ENCODE measurements at places on chromosomes 13 and 19. TPM values are rescaled to one million over a fixed set of nuclear protein-coding genes. Genes with fewer than 3 reads are reported as not detected.

GRCh38 chr19:46030812-46031550, 8.1 kb upstream of the PGLYRP1 start:
- no peaks in the 10 kb centered on the region for H3K4me1 ChIP-seq
- no peak for DNase-seq
- no peaks in the 10 kb centered on the region for H3K36me3 ChIP-seq

DNA sequence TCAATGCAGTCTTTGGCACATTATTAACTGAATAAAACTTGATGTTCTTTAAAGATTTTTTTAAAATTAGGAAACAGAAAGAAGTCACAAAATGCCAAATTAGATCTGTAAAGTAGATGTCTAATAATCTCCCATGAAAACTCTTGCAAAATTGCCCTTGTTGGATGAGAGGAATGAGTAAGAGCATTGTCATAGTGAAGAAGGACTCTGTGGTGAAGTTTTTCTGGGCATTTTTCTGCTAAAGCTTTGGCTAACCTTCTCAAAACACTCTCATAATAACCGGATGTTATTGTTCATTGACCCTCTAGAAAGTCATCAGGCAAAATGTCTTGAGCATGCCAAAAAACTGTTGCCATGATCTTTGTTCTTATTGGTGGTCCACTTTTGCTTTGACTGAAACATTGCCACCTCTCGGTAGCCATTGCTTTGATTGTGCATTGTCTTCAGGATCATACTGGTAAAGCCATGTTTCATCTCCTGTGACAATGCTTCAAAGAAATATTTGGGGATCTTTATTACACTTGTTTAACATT, 549.3 kb downstream of the LIG4 start:
- H3K27ac ChIP-seq = no peak overlapping the region
- no peaks in the 10 kb centered on the region for H3K4me1 ChIP-seq
- no peak for DNase-seq
- H3K27me3 ChIP-seq = no peaks in the 10 kb centered on the region
- H3K36me3 ChIP-seq = no peaks in the 10 kb centered on the region

GRCh38 chr13:88945793-88946192, 1274.6 kb downstream of the SLITRK5 start:
- DNase-seq = no peak
- no peaks in the 10 kb centered on the region for H3K36me3 ChIP-seq
- no peak overlapping the region for H3K4me3 ChIP-seq
- no peak overlapping the region for H3K27ac ChIP-seq

DNA sequence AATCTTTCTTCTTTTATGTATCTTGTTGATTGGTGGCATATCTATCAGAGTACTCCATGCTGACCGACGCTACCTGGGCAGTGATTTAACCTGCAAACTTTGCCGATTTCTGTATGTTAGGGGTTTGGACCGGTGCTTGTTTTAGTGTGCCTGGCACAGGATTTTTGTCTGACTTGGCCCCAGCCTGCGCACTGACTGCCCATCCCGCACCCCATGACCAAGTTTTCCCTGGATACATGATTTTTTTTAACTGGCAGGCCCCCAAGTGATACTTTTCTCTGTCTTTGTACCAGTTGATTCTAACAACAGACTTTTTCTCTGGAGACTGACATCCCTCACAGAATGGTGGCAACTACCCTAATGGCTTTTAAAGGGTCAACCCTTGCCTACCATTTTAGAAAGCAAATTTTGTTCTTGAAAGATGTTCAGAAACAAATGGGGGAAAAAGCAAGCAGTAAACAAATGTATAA, 69.0 kb upstream of the C1QTNF9B start:
- H3K4me1 ChIP-seq = no peaks in the 10 kb centered on the region
- no peak for DNase-seq
- peak overlapping the region; percentile 10 for H3K4me3 ChIP-seq
- no peaks in the 10 kb centered on the region for H3K36me3 ChIP-seq
- H3K27ac ChIP-seq = peak overlapping the region; percentile 16
- no peaks in the 10 kb centered on the region for H3K27me3 ChIP-seq

DNA sequence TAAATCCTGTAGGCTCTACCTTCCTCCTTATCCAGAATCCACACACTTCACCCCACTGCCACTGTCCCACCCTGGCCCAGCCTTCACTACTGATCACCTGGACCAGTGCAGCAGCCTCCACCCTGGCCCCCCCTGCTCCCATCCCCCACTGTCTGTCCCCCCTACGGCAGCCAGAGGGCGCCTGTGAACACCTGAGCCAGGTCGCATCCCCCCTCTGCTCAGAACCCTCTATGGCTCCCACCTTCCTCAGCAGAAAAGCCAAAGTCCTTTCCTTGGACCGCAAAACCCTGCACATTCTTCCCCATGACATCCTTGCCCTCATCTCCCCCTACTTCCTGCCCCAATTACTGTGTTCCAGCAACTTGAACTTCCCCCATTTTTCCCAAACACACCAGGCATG, 20.6 kb downstream of the ELAVL3 start:
- H3K27ac ChIP-seq = no peak overlapping the region
- peaks cover 8% of the 10 kb centered on the region for H3K27me3 ChIP-seq
- H3K4me1 ChIP-seq = no peaks in the 10 kb centered on the region
- H3K4me3 ChIP-seq = no peak overlapping the region
- no peaks in the 10 kb centered on the region for H3K36me3 ChIP-seq

DNA sequence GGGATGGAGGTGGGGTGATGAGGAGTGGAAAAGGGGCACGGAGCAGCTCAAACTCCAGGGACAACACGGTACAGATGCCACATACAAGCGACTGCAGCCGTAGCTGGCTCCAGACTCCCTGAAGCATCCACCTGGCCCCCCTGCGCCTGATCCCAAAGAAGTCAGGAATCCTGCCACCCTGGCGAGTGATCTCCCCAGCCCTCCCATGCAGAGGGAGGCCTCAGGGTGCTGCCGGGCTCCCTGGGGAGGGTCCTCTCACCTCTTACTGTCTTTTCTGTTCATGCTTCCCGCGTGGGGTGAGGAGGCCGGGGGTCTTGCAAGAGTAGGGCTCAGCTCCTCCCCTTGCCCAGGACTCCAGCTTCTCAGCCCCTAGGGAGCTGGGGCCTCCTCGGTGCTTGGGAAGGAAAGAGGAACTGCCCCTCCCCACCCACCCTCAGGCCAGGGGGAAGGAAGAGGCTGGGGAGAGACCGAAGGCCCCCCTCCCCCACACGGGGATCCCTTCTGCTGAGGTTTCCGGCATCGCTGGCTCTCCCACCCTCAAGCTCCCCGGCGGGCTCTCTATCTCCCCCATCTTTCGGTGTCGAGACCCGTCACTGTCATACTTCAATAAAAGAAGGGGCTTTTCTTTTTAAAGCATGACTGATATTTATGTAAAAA, at the start of gene RASGRP4:
Gene RASGRP4, minus strand, starts transcription at position 410 of the 657 bp plus-strand sequence. Its CDS starts 128 bp downstream, at position 282.
- DNase-seq = peak; percentile 57
- no peaks in the 10 kb centered on the region for H3K4me1 ChIP-seq
- H3K27me3 ChIP-seq = no peaks in the 10 kb centered on the region
- no peak within 1 kb of the TSS for H3K27ac ChIP-seq

- no peaks in the 10 kb centered on the region for H3K4me1 ChIP-seq
- no peak overlapping the region for H3K4me3 ChIP-seq
- H3K36me3 ChIP-seq = no peaks in the 10 kb centered on the region
- DNase-seq = peak; percentile 29
- H3K27ac ChIP-seq = no peak overlapping the region
Observed at GRCh38 chr19:27744926-27745768, 1467.8 kb downstream of the UQCRFS1 start.

DNA sequence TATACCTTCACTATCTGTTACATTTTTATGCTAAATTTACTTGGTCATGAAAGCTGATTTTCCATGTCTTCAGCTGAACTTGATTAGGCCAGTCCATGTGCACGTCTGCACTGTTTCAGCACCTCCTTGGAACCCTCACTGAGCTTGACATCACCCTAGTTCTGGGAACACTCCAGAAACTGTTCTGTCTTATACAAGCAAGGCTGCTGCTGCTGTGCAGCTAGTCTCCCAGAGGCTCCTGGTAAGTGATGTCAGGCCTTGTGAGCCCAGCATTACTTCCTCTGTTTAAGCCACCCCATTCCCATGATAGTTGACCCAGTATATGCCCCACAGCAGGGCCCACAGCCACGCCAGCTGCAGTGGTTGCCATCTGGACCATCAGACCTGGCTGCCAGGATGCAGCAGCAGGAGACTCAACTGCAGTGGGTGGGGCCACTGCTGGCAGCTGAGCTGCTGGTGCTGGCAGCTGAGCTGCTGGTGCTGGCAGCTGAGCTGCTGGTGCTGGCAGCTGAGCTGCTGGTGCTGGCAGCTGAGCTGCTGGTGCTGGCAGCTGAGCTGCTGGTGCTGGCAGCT, 90.5 kb upstream of the AKAP11 start:
- no peak overlapping the region for H3K4me3 ChIP-seq
- no peak overlapping the region for H3K27ac ChIP-seq
- H3K36me3 ChIP-seq = peaks cover 13% of the 10 kb centered on the region
- DNase-seq = peak; percentile 27
- no peaks in the 10 kb centered on the region for H3K27me3 ChIP-seq

DNA sequence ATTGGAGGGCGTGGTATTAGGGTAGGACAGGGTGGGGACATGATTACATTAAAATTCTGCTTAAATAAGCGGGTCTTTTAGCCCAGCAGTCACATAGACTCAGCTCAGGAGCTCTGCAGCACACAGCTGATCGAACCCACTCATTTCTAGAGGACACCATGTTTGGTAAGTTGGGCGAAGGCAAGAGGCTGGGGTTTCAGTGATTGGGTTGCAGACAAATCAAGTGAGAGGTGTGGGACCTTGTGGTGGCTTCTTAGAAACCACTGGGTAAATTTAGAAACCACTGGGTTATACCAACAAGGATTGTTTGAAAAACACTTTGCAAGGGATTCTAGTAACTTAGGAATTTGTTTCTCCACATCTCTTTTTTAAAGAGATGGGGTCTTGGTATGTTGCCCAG, at the start of gene LEUTX:
Gene LEUTX, plus strand, starts transcription at position 92 of the 400 bp plus-strand sequence. Its CDS starts 67 bp downstream, at position 159.
- H3K36me3 ChIP-seq = no peaks in the 10 kb centered on the region
- no peak within 1 kb of the TSS for H3K27ac ChIP-seq
- H3K4me3 ChIP-seq = no peak within 1 kb of the TSS

- no peak overlapping the region for H3K27ac ChIP-seq
- no peak for DNase-seq
- no peaks in the 10 kb centered on the region for H3K27me3 ChIP-seq
- H3K4me1 ChIP-seq = no peaks in the 10 kb centered on the region
- H3K36me3 ChIP-seq = no peaks in the 10 kb centered on the region
Observed at GRCh38 chr13:37752146-37752545, 117.4 kb downstream of the TRPC4 start.

GRCh38 chr19:48780631-48781391, 25.5 kb downstream of the FGF21 start:
- H3K36me3 ChIP-seq = no peaks in the 10 kb centered on the region
- no peak for DNase-seq
- peak overlapping the region; percentile 49 for H3K27ac ChIP-seq
- no peaks in the 10 kb centered on the region for H3K27me3 ChIP-seq
- H3K4me3 ChIP-seq = no peak overlapping the region

DNA sequence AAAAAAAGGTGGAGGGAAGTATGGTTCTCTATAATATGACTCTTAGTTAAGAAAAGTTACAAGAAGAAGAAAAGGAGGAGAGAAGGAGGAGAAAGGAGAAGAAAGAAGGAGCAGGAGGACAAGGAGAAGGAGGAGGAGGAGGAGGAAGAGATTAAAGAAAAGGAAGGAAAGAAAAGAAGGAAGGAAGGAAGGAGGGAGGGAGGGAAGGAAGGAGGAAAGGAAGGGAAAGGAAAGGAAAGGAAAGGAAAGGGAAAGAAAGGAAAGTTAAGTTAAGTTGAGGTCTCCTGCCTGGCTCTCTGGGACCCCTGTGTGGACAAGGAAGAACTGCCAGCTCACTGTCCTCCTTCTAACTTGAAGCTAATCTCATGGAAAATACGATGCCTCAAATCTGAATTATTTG, 429.5 kb downstream of the TSHZ3 start:
- H3K4me3 ChIP-seq = no peak overlapping the region
- H3K36me3 ChIP-seq = no peaks in the 10 kb centered on the region
- no peak for DNase-seq
- H3K27ac ChIP-seq = no peak overlapping the region

GRCh38 chr19:50705422-50706019, 14.1 kb downstream of the SHANK1 start:
- DNase-seq = no peak
- no peak overlapping the region for H3K4me3 ChIP-seq
- H3K27ac ChIP-seq = no peak overlapping the region
- H3K4me1 ChIP-seq = no peaks in the 10 kb centered on the region
- peaks cover 12% of the 10 kb centered on the region for H3K27me3 ChIP-seq
- H3K36me3 ChIP-seq = no peaks in the 10 kb centered on the region

DNA sequence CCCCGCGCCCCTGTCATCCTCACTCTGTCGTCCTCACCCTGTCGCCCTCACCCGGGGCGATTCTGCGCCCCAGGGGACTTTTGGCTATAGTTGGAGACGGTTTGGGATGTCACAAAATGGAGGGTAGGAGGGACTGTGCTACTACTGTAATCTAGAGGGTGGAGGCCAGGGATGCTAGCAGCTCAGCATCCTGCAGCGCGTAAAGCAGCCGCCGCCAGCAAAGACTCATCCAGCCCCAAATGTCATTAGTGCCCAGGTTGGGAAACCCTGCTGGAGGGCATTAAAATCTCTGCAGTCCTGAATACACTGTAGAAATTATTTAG, 362 bp downstream of the ZNF557 start:
- H3K36me3 ChIP-seq = peaks cover 40% of the 10 kb centered on the region
- H3K27ac ChIP-seq = peak overlapping the region; percentile 88
- no peaks in the 10 kb centered on the region for H3K27me3 ChIP-seq
- peaks cover 7% of the 10 kb centered on the region for H3K4me1 ChIP-seq
- no peak for DNase-seq

GRCh38 chr19:4506449-4507149, 11.7 kb downstream of the PLIN4 start:
- H3K36me3 ChIP-seq = no peaks in the 10 kb centered on the region
- H3K4me1 ChIP-seq = peaks cover 6% of the 10 kb centered on the region
- no peaks in the 10 kb centered on the region for H3K27me3 ChIP-seq
- no peak overlapping the region for H3K4me3 ChIP-seq
- H3K27ac ChIP-seq = no peak overlapping the region
- DNase-seq = no peak

GRCh38 chr13:28743020-28743419, 24.2 kb upstream of the SLC46A3 start:
- no peak for DNase-seq
- H3K27me3 ChIP-seq = no peaks in the 10 kb centered on the region
- no peak overlapping the region for H3K27ac ChIP-seq
- H3K4me1 ChIP-seq = no peaks in the 10 kb centered on the region
- no peaks in the 10 kb centered on the region for H3K36me3 ChIP-seq
- H3K4me3 ChIP-seq = no peak overlapping the region

GRCh38 chr19:18306888-18307260, 16.0 kb downstream of the LSM4 start:
- DNase-seq = peak; percentile 56
- H3K4me1 ChIP-seq = peaks cover 60% of the 10 kb centered on the region
- H3K36me3 ChIP-seq = peaks cover 55% of the 10 kb centered on the region
- no peak overlapping the region for H3K4me3 ChIP-seq
- no peaks in the 10 kb centered on the region for H3K27me3 ChIP-seq

- peak within 1 kb of the TSS; percentile 94 for H3K27ac ChIP-seq
- H3K36me3 ChIP-seq = no peaks in the 10 kb centered on the region
- H3K4me1 ChIP-seq = peaks cover 54% of the 10 kb centered on the region
- DNase-seq = peak; percentile 74
- no peaks in the 10 kb centered on the region for H3K27me3 ChIP-seq
Observed at GRCh38 chr19:1407528-1408299, at the start of gene DAZAP1. Gene DAZAP1, plus strand, starts transcription at chr19:1407586. Its CDS starts 188 bp downstream, at chr19:1407774.

The PDX1 gene
- not detected for total RNA-seq

The FGF22 gene
- not detected for total RNA-seq

The FGF14 gene
- 5.9 TPM for total RNA-seq

The INSR gene
- total RNA-seq = 221 TPM

The GRK1 gene
- total RNA-seq = 0.08 TPM

All from heart left ventricle (tissue), 16 donors.